Stimulated activated CD4-positive, alpha-beta T cell treated with anti-CD3 and anti-CD28 coated beads, Interleukin-2, amount 100 ng/mL, for 4 hours (primary cell): ENCODE measurements at places on chromosomes 2 and 18.

DNA sequence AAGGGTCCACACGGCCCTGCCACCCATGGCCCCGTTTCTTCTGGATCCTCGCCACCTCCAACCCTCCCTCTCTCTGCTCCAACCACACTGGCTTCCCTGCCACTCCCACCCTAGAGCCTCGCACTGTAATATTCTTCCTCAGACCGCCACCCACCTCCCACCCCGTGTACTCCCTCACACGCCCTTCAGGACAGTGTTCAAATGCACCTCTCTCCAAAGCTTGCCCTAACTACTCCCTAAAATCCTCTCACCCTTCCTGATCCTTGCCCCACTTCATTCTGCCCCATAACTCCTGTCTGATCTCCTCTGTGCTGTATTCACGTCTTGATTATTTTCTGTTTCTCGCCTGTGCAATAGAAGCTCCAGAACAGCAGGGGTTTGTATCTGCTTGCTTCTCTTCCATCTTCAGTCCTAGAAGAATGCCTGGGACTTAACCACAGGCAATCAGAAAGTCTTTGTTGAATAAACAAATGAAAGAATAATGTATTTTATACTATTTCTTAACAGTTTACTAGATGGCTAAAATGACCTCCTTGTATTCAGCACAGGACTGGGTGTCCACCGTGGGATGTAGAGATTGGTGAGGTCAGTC lies 25.5 kb downstream of the EPB41L3 start:
- DNase-seq: no peak

- no peak for DNase-seq
These were observed 68.8 kb upstream of the PIK3C3 start for GRCh38 chr18:41886126-41886807.

DNA sequence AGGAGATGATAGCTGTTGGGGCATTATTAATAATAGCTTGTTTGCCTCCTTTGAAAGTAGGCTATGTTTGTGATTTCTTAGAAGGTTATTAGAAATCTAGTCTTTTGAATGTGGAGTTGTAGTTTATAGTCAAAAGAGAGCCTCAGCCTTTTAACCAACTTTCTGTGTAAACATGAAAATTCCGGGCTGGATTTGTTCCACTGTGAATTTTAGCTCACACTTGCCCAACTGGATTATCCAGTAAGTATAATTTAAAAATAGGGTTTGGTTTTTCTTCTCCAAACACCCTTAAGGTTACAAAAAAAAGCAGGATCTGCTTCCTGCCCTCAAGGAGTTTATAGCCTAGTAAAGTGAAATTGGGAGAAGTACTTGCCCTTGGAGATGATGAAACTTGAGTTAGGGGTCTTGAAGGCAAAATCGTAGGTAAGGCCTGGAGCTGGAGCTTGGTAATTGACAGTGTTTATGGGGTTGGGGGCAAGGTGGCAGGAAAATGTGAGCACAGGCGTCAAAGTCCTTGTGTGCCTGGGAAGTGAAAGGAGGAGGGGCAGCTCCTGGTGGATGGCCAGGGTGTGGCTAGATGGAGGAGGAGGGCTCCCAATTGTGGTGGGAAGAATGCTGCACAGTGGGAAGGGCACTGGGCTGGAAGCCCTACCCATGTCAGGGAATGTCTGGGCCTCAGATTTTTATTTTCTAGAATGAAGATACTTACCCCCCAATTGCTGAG lies 21.3 kb downstream of the ITGA6 start:
- no peak for DNase-seq

DNA sequence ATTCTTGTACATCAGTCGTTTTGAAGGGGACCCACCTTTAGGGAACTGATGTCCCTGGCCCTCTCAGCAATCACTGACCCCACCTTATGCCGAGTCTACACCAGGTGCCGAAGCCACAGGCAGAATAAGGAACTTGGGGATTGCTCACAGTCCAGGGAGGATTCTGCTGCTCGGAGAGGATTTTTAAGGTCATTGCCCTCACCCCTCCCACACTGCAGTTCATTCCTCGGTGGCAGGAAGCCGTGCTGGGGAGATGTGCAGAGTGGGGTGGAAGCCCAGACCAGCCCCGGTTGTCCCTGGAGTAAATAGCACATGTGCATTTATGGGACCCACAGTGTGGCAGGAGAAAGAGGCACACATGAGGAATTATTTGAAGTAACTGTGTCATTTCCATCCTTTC lies 50.4 kb downstream of the PLB1 start:
- DNase-seq: no peak

GRCh38 chr2:33437815-33438214 lies 38.6 kb upstream of the RASGRP3 start:
- no peak for DNase-seq

DNA sequence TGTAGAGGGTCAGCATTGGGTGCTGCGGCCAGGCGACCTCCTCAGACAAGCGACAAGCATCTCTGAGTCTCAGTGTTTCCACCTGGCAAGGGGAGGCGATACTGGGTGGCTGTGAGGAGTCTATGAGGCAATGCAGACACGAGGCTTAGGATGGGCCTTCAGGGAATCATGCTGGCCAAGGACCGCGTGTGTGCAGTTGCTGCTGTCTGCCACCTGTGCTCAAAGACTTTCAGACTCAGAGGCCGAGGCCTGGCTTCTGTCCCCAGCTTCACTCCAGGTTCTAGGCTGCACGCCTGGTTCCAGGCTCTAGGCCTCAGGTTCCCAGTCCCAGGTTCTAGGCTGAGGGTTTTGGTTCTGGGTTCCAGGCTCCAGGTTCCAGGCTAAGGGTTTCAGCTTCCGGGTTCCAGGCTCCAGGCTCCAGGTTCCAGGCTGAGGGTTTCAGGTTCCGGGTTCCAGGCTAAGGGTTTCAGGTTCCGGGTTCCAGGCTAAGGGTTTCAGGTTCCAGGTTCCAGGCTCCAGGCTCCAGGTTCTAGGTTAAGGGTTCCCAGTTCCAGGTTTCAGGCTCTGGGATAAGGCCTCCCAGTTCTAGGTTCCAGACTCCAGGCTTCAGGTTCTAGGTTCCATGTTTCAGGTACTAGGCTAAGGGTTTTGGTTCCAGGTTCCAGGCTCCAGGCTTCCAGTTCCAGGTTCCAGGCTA lies 14.8 kb downstream of the LRRFIP1 start:
- no peak for DNase-seq

GRCh38 chr2:68769586-68770270 lies 35.1 kb downstream of the ARHGAP25 start:
- no peak for DNase-seq

DNA sequence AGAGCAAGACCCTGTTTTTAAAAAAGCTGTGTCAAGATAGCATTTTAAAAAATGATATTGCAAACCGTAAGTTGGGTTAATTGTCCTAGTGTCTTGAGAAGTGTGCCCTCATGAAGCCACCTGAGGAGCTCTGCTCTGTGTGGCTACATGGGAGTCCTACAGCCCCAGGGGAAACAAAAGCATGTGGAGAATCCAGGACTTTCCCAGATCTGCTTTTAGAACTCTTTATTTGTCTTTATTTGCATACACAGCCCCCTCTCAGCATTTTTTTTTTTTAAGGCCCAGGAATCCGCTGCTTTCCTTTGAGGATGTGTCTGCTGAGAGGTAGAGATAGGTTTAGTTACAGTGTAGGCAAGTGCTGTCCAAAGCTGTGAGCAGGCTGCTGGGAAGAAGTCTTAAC lies 219.2 kb downstream of the FHOD3 start:
- DNase-seq: no peak

- no peak for DNase-seq
These were observed 491 bp downstream of the L3MBTL4 start for GRCh38 chr18:6414118-6414722.

DNA sequence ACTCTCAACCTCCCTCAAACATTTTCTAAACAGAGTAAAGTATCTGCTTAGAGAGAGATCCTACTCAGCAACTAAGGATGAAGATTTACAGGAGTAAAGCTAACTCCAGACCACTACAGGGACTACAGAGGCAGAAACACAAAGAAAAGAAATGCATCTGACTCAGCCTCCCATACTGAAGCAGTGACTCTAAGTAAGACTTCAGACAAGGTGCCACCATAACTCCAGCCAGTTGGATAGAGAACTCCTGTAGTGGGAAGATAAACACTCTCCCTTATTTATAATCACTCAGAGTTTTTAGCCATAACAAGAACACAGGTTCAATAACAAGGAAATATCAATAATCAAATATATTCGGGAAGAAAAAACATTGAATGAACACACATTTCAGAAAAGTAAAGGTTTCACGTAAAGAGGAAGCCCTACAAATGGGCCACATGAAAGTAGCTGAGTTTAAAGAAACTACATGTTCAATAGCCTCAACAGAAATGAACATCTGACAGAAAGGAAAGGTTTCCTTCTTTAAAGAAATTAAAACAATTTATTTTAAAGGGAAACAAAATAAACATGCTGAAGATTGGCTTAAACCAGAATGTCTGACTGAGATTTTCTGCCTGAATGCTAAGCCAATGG lies 519.9 kb downstream of the KCNJ3 start:
- DNase-seq: no peak

- DNase-seq: no peak
These were observed 9.7 kb downstream of the TFPI start for GRCh38 chr2:187544371-187545080.

- no peak for DNase-seq
These were observed 71.1 kb downstream of the MGAT5 start for GRCh38 chr2:134324947-134325346.

GRCh38 chr18:2902327-2902726 lies 55.5 kb downstream of the EMILIN2 start:
- no peak for DNase-seq

DNA sequence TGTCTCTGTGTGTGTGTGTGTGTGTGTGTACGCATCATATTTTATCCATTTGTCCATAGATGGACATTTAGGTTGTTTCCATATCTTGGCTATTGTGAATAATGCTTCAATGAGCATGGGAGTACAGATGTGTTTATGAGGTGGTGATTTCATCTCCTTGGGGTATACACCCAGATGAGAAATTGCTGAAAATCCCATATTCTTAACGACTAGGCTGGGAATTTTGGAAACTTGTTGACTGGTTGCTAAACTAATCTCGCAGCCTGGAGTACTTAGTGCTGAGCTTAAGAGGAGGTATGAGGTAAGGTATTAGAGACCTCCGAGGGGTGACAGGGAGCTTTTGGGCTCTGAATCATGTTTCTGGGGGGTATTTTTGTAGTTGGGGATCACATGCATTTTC lies 66.0 kb upstream of the SPRED2 start:
- DNase-seq: no peak

DNA sequence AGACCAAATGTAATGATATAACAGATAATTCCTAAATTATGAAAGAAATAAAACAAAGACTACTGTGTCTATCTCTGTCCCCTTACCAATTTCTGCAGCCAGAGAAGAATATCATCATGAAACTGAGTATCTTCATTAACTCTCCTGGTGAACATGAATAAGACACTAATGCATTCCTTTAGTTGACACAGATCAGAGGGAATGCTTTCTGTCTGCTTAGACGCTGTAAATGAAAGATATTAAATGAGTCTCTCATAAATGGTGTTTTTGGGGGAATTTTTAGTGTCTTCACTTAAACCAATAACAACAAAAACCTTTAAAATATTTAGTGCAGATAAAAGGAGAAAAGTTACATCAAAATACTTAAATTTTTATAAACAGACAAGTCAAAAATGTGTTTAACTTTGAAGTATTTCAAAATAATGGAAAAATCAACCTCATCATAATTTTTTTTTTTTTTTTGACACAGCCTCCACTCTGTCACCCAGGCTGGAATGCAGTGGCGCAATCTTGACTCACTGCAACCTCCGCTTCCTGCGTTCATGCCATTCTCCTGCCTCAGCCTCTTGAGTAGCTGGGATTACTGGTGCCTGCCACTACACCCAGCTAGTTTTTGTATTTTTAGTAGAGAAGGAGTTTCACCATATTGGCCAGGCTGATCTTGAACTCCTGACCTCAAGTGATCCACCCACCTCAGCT lies 16.0 kb downstream of the EPG5 start:
- DNase-seq: no peak

- no peak for DNase-seq
These were observed 18.4 kb upstream of the YES1 start for GRCh38 chr18:830315-830901.

- DNase-seq: no peak
These were observed 72.8 kb upstream of the CDH19 start for GRCh38 chr18:66676699-66677098.

DNA sequence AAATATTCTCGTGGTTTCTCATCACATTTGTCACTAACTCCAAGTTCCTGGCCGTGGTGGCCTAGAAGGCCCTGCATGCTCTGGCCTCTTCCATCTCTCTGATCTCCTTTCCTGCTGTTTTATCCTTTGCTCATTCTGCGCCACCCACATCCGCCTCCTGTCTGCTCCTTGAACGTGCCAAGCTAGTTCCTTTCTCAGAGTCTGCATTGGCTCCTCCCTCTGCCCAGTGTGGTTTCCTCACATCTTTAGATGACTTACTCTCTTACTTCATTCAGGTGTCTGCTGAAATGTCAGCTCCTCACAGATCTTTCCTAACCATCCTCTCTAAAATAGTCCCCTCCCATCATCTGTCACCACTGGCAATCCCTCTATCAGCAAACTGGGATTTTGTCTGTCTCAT lies 158.6 kb upstream of the RBMS1 start:
- DNase-seq: peak; percentile 48
